ENCODE measurements at places on chromosomes 11 and 22. TPM values are rescaled to one million over a fixed set of nuclear protein-coding genes. Genes with fewer than 3 reads are reported as not detected.

OR8G5 gene
- total RNA-seq = not detected

SLCO2B1 gene
- 0.37 TPM for total RNA-seq

LRP4 gene
- 0.02 TPM for total RNA-seq

DNA sequence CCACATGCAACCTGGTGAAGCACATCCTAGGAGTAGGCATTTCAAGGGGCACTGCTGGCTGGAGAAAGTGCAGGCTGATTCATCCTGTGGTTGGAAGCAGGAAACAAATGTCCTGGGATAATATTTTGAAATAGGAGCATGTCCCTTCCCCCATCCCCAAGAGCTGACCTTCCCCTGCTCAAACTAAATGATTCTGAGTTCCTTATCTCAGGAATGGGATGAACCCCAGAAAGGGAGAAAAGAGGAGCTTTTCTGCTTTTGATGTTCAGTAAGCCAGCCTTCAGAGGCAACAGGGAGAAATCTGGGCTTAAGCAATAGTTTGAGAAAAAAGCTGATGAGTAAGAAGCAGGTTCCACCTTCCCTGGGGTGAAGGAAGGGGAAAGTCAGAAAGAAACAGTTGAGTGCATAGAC, 19.5 kb upstream of the SPON1 start:
- no peak for DNase-seq

DNA sequence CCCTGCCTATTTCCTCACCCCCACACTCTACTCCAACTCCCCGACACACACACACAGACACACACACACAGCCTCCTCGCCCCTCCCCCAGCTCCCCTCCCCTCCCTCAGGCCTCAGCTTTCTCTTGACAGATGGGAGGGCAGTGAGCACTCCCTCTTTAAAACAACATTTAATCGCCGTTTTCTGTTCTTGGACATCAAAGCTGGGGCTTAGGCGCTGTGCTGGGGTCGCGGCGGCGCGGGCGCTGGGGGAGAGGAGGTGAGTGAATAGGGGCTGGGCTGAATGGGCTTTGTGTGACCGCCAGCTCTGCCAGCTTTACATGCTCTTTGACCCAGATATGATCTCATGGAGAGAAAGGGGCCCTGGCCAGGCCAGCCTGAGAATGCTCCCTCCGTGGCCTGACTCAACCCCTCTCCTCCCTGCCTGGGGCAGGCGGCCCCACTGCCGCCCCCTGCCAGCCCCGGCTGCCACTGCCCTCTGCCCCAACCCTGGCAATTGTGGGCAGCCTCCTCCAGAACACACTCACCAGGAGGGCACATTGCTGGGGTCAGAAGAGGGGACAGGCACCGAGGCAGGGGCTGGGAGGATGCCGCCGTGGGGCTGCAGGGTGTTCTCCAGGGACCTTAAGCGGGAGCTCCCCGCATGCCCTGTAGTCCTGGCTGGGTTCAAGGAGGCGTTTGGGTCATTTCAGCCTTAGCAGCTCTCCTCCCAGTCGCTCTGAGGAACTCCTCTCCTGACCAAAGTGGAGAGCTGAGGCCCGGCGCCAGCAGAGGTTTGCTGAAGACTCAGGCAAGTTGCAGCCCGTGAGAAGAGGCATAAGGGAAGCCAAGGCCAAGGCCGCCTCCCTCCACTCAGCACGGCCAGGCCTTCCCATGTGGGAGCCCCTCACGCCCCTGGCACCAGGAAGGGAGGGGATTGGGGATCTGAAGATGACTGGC, 38.3 kb upstream of the NNMT start:
- no peak for DNase-seq
